PC-9 (cell line): ENCODE measurements at places on chromosomes 5 and 9. TPM values are rescaled to one million over a fixed set of nuclear protein-coding genes. Genes with fewer than 3 reads are reported as not detected.

OLFML2A gene
- 5.7 and 9.0 TPM in 2 replicates for total RNA-seq

GPR21 gene
- total RNA-seq: 1.6 and 3.7 TPM in 2 replicates

SLC6A19 gene
- not detected in 2 replicates for total RNA-seq

SPINK6 gene
- total RNA-seq: not detected in 2 replicates

FSTL4 gene
- not detected in 2 replicates for total RNA-seq

DOK3 gene
- 12.2 and 12.3 TPM in 2 replicates for total RNA-seq

TUBB4B gene
- total RNA-seq: 441 and 494 TPM in 2 replicates

DNLZ gene
- total RNA-seq: 9.1 and 19.1 TPM in 2 replicates

COX7C gene
- total RNA-seq: 376 and 489 TPM in 2 replicates

DMRT3 gene
- not detected in 2 replicates for total RNA-seq

RNF44 gene
- 87.4 and 94.2 TPM in 2 replicates for total RNA-seq

PCDHGA7 gene
- not detected in 2 replicates for total RNA-seq

GPR151 gene
- not detected in 2 replicates for total RNA-seq

C9orf78 gene
- total RNA-seq: 39.2 and 51.7 TPM in 2 replicates

SOWAHA gene
- total RNA-seq: not detected in 2 replicates

CDH6 gene
- not detected in 2 replicates for total RNA-seq

ABCA1 gene
- 22.4 and 38.3 TPM in 2 replicates for total RNA-seq

BTNL8 gene
- not detected in 2 replicates for total RNA-seq

SAXO1 gene
- total RNA-seq: not detected in 2 replicates

IRX2 gene
- not detected in 2 replicates for total RNA-seq

GADD45G gene
- 2.4 and 2.9 TPM in 2 replicates for total RNA-seq

TEK gene
- not detected in 2 replicates for total RNA-seq

LCP2 gene
- total RNA-seq: not detected in 2 replicates

SPACA9 gene
- total RNA-seq: 18.4 and 19.2 TPM in 2 replicates

BTNL9 gene
- total RNA-seq: not detected in 2 replicates

FLT4 gene
- total RNA-seq: not detected in 2 replicates

RANBP17 gene
- 14.5 and 17.0 TPM in 2 replicates for total RNA-seq

CDO1 gene
- not detected in 2 replicates for total RNA-seq
